ENCODE measurements at places on chromosomes 4 and X.

DNA sequence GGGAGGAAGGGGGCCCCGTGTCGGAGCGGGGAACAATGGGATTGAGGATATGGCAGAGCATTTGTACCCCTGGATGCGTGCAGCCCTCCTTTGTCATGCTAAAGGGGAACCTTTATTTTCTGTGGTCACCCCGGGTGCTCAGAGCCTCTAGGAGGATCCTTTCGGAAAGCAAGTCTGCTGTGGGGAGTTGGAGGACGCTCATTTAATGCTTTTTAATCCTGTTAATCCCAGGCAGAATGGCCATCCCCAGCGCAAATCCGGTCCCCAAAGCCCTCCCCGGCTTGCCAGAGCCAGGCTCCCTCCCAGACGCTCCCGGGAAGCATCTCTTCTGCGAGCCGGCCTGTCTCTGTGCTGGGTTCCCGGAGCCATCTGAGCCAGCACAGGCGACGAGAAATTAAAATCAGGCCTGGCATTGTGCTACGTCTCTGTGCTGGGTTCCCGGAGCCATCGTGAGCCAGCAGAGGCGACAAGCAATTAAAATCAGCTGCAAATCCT, 113.2 kb upstream of the PPP2R3B start:
- no peak for DNase-seq

DNA sequence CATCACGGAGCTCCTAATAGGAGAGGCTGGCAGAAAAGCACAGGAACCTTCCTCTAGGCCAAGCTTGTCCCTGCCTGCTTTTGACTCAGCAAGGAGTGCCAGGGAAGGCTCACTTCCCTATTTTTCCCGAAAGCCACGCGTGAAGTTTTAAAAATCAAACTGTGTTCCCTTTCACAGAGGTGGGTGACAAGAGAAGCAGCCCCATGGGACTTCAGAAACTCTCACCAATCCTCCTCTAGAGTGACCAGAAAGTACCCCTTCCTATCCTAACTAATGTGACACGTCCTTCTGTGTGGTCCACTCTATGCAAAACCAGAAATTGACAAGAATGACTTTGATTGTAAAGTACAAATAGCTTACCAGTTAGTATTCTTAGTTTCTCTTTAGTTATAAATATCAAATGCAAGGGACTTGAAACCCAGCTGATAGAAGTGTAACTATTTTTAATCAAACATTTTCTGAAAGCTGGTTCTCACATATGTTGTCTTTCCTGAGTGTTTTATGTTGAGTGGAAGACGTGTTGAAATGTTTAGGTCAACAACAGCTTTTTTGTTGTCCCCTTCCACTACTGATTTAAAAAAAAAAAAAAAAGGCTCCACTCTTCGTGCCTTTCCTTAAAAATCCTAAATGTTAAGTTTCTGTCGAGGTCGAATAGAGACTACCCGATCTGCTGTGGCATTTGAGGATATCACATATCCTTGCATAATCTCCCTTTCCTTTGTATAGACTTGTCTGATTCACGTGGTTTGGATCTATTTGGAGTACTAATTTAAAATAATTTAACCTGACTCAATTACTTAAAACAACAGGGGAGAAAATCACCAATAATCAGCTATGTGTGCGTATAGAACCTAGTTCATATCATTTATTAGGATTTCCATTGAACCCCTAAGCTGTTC, 42.1 kb downstream of the NFKB1 start:
- no peak for DNase-seq

GRCh38 chr4:88144866-88145300, 13.6 kb downstream of the ABCG2 start:
- no peak for DNase-seq

DNA sequence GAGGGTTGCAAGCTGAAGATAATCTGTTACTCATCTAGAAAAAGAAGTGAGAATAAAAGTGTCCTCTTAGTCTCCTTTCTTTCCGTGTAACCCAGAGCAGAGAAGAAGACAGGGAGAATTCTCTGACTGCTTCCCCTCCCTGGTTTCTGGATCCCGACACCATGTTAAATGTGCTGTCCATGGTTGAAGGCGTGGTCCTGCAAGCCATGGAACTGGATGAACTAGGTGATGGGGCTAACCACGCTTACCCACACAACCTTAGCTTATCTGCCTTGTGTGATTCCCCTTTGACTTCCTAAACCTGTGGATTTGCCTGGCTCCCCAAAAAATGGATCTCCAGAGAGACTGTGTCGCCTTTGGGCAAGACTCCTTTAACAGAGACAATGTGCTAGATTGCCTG, 907.6 kb downstream of the FSTL5 start:
- DNase-seq = no peak

GRCh38 chr4:41678951-41679350, 69.6 kb downstream of the PHOX2B start:
- DNase-seq = no peak

- no peak for DNase-seq
Observed at GRCh38 chrX:118566359-118566758, 70.7 kb downstream of the DOCK11 start.

Measured in glomerular endothelial cell (primary cell).